ENCODE measurements at places on chromosomes 12 and 14. TPM values are rescaled to one million over a fixed set of nuclear protein-coding genes. Genes with fewer than 3 reads are reported as not detected.
A peak's percentile ranks its signal among the peaks of the same experiment; 100 is the strongest.

- no peak for DNase-seq
Measured at GRCh38 chr14:105182296-105183020, 1.3 kb upstream of the NUDT14 start.

- DNase-seq = no peak
Measured at GRCh38 chr12:18719922-18720510, 17.8 kb downstream of the PLCZ1 start.

GRCh38 chr12:24562771-24563431, 386.0 kb downstream of the BCAT1 start:
- DNase-seq = peak; percentile 63

DNA sequence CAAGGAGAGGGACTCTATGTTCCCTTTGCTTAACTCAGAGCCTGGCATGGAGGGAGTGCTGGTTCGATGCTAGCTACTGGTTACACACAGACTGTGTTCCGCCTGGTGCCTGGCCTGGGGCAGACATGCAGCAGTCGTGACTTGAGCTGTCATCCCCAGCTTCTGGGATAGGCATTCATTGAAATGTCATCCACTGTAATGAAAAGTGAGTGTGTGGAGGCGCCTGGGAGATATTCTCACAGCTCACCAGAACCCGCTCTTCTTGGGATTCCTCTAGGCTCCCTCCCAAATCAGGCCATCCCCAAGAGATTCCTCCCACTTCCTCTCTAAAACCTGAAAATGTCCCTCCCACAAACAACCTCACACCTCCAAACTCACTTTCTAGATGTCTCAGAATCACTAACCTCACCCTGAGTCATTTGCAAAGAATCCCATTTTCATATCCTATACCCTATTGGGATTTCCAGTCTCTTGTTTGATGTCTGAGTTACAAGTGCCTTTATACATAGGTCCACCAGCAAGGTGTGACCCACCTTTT, 82.8 kb downstream of the CRACR2A start:
- DNase-seq = no peak

DNA sequence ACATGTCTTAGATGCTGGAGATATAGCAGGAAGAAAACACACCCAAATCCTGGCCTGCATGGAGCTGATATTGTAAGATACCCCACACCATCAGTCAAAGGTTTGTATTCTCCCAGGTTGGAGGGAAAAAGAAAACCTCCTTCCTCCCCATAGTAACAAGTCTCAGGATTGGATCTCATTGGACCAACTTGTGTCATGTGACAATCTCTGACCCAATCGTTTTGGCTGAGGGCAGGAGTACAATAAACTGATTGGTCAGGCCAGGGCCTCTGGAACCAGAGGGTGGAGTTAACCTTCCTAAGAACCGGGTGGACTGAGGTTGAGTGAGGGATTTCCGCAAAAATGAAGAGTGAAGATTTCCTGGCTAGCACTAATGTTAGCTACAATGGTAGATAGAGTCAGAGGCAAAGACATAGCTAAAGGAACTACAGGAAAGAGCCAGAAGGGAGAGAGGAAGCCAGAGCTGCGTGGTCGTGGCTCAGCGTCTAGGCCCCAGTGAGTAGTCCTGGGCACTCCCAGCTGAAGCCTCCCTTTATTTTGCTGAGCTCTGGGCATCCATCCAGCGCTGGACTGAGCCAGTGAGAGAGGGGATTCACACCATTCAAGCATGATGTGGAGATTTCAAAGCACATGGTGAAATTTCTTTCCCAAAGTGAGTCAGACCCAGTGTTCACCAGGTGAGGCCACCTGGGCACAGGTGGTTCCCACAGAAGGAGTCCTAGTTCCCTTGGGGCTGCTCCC, 219.9 kb downstream of the AACS start:
- DNase-seq = no peak

DNA sequence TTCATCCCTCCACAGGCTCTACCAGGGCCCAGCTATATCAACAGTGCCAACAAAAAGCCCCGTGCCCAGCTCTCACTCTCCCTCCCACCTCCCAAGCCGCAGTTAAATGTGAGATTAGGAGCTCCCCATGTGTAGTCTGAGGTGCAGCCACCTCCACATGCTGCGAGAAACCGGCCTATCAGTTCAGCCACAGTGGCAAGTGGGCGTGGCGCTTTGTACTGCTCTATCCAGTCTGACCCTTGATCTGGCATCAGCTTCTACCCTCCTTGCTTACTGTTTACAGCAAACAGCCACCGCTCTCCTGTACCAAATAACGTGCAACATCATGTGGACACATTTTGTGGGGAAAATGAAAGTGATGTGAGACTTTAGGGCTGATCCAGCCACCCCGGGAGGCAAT, 1.7 kb downstream of the PLEK2 start:
- no peak for DNase-seq

GRCh38 chr14:105333020-105333490, 18.5 kb downstream of the PACS2 start:
- DNase-seq = no peak

DNA sequence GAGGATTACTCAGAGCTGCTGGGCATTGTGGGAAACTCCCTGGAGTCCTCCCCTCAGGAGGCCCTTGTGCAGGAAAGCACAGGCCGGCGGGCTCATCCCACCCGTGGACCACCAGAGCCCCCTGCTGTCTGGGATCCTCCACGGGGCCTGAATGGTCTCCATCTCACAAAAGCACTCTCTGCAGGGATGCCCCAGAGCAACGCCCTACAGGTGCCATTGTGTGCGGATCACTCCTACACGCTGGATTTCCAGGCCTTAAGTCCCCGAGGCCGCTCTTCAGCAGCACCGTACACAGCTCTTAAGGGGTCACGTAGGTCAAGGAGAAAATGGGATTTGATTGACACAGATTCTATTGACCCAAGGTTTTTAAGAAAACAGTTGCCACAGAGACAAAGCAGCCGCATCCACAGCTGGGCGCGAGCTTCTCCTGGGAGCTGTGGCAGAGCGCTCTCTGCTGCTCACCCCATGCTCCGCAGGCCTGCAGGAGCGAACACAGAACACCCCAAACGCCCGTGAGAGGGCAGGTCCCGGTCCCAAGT, 36.7 kb upstream of the RIMBP2 start:
- no peak for DNase-seq

- DNase-seq = no peak
Measured at GRCh38 chr14:65731933-65732506, 319.5 kb downstream of the FUT8 start.

DNA sequence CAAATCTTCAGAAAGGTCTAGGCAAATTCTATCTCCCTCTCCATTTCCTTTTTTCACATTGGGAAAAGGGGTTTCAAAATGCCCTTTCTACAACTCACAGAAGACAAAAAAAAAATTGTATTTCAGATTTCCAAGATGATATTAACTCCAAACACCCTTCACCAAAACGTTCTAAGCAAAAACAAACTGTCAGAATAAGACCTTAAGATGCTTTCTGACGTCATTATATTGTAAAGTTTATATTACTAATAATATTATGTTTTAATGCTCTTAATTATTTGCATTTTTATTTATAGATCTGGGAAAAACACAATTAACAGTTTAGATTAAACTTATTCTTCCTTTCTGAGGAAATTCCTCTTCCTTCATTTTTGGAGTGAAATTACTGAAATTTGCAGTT, 624.2 kb downstream of the GALC start:
- no peak for DNase-seq

DNA sequence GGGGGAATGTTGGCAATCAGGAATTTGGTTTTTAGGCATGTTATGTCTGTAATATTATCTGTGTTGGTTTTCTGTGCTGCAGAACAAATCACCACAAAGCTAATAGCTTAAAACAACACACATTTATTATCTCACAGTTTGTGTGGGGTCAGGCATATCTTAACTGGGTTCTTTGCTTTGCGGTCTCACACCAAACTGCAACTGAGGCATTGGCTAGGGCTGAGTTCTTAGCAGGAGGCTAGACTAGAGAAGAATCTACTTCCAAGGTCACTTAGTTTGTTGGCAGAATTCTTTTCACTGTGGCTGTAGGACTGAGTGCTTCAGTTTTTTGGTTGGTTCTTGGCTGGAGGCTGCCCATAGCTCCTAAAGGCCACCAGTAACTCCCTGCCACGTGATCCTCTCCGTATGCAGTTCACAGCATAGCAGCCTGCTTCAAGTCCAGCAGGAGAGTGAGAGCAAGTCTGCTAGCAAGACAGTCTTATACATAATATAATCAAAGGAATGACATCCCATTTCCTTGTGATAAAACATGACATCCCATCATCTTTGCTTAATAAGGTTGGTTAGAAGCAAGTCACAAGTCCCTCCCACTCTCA, 21.6 kb downstream of the ATF1 start:
- no peak for DNase-seq

- no peak for DNase-seq
Measured at GRCh38 chr14:78758333-78758732, 588.2 kb downstream of the NRXN3 start.

GRCh38 chr14:104788161-104788818, 7.3 kb downstream of the AKT1 start:
- no peak for DNase-seq

DNA sequence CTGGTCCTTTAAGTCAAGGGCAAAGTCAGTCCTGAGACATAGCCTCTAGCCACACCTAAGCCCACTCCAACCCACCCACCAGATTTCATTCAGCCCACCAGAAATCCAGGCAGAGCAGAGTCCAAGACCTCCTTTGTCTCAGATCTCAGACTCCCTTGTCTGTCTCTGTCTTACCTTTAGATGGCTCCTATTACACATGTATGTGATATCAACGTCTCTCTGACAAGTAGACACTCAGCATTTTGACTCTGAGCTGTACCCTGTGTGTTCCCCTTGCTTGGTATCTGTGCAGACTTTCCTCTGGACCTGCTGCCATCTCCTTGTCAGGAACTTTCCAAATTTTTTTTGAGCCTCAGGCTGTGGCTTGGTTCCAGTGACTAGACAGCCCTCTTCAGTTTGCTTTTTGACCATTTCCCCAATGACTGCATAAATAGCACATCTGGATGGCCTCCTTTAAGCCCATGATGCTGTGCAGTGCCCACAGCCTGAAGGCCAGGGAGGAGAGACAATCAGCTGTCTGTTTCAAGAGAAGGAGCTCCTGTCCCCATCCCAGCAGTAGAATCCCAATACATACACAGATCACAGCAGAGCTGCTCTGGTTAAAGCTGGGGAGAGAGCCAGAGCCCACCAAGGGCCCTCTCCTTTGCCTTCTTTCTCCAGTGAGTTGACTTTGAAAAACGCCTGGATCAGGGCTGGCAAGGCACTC, 7.0 kb downstream of the POU6F1 start:
- DNase-seq = no peak

DNA sequence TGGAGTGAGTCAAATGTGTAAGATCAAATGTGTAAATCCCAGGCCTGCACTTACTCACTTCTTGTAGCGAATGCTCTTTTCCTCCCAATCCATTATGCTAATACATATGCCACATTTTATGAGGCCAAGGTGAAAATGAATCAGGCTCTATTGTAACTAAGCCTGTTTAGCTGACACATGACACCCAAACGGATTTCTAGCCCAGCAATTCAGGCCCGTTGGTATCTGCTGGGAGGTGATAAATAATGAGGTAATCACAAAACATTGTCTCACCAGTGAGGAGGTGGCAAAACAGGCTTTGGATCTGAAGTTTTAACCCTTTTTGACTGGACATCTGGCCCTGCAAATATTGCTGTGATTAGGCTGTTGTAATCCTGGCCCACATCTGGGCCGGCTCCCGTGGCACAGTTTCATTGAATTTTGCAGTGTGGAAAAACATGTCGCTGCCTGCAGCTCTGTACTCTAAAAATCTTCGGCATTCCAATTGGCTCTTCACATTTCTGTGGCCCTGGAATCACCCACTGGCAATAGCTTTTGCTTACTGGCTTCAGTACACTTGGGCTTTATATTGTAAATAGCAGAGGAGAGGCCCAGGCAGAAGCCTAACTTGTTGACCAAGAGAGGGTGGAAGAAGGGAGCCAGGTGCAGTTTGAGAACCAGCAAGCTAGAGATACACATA, 106.1 kb downstream of the PAX9 start:
- DNase-seq = no peak

Gene ACSM4
- total RNA-seq = not detected

Gene RFX4
- total RNA-seq = not detected

Gene FIGNL2
- 44.5 TPM for total RNA-seq

Gene CIROP
- total RNA-seq = not detected

Gene ART4
- total RNA-seq = 0.29 TPM

Gene SYT1
- total RNA-seq = 4.2 TPM

Gene TXNRD1
- 116 TPM for total RNA-seq

Gene MLF2
- total RNA-seq = 281 TPM

Gene INHBE
- total RNA-seq = 2.0 TPM
